Suppressor macrophage treated with lipopolysaccharide for 4 hours (primary cell): ENCODE measurements at places on chromosomes 5 and 9.

GRCh38 chr9:99825172-99826046, 3.7 kb downstream of the NR4A3 start:
- DNase-seq, result no peak

DNA sequence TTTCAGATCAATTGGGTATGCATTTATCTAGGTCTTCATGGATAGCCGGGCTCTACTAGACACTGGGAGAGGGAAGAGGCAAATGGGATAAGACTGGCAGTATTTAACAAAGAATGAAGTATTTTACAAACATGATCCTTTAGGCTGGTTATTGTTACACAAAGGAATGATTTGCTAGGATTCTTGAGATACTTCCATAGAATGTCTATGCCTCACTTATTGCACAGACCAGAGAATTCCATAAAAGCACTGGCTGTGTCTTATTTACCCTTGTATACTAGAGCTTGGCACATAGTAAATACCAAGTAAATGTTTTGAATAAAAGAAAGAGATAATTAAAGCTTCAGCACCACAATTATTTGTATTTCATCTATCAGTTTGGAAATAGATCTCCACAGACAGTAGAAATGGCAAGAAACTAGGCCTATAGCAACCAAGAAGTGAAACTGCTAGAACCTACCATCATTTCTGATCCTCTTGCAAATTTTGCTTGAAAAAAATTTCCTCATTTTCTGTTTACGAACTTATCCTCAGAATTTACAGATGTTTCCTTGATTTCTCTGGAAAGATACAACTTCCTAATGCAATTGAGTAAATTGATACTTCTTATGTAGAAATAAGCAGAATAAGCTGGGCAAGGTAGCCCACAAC, 3.8 kb downstream of the PDCD1LG2 start:
- peak; percentile 46 for DNase-seq

DNA sequence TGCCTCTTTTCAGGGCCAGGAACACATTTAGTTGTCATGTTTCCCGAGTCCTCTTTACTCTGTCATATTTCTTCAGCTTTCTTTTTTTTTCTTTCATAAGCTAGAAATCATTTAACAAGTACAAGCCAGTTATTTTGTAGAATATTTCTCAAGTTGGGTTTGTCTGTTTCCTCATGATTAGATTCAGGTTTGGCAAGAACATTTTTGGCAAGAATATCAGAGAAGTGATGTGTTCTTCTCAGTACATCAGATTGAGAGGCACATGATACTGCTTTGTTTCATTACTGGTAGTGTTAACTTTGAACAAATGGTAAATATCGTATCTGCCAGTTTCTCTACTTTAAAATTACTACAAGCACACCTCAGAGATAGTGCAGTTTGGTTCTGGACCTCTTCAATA, 45.1 kb downstream of the PCSK5 start:
- DNase-seq, result no peak

DNA sequence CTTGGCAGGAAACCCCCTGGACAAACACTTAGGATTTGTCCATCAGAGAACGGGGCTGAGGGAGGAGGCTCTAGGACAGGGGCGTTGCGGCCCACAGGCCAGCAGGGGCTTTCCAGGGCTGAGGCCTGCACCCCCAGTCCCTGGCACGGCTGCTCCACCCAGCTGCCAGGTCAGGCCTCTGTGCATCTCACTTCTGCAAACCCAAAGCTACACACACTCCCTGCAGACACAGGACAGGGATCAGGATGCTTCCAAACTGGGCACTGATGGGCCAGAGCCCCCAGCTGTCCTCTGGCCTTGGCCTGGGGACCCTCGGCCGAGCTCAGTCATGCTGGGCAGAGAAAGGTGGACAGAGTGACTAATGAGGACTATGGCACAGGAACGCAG, 106.2 kb upstream of the SARDH start:
- peak; percentile 29 for DNase-seq

DNA sequence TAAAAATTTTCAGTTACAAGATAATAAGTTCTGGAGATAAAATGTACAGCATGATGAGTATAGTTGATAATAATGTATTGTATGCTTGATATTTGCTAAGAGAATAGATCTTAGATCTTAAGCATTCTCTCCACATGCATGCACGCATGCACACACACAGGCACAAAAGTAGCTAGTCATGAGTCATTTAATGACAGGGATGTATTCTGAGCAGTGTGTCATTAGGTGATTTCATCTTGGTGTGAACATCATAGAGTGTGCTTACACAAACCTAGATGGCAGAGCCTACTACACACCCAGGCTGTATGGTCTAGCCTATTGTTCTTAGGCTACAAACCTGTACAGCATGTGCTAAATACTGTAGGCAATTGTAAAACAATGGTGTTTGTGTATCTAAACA, 124.2 kb downstream of the PTTG1 start:
- no peak for DNase-seq

DNA sequence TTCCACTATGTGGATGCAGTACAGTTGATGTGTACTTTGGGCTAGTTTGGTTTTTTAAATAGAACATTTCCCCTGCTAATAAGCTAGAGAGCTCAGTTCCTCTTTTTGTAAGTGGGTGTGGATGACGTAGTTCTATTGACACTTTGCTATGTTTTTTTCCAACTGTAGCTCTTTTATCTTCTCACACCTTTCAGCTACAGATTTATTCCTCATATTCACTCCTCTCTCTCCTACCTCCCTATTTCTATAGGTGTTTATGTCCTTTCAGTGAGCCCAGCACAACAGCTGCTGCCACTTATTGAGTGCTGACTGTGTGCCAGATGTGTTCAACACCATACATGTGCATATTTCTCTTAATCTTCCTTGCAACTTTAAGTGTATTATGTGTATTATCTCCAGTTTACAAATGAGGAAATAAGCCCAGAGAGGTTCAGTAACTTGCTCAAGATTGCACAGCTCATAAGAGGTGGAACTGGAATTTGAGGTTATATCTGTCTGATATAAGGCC, 215.7 kb downstream of the SEMA6A start:
- peak; percentile 64 for DNase-seq

GRCh38 chr9:90307167-90307833, 335.3 kb downstream of the DIRAS2 start:
- DNase-seq, result no peak

GRCh38 chr9:79662537-79662956, 90.8 kb downstream of the TLE4 start:
- no peak for DNase-seq

DNA sequence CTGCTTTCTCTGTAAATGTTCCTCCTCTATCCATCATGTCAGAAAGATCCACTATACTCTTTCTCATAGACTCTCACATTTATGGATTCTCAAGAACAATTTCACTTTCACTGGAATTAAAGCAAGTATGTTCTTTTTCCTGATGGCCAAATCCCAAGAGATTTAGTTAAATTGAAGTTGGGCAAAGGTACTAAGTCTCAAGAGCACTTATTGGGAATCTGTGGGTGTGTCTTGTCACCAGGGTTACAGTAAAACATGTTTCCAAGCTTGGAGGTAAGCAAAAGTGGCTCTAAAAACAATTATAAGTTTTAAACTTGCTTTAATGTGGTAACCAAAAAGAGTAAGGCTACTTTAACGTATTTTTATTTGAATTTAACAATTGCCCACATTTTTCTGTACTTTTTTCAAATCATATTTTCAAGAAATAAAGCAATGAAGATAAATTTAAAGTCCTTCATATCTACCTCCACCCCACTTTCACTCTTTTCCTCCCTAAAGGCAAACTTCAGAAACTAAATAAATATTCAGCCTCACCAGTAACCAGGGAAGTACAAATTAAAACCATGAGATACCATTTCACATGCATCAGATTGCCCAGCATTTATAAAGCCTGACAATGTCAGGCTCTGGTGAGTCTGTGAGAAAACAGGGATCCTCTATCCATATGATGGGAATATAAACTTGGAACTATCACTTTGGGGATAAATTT, 387.4 kb downstream of the CETN3 start:
- DNase-seq, result no peak

DNA sequence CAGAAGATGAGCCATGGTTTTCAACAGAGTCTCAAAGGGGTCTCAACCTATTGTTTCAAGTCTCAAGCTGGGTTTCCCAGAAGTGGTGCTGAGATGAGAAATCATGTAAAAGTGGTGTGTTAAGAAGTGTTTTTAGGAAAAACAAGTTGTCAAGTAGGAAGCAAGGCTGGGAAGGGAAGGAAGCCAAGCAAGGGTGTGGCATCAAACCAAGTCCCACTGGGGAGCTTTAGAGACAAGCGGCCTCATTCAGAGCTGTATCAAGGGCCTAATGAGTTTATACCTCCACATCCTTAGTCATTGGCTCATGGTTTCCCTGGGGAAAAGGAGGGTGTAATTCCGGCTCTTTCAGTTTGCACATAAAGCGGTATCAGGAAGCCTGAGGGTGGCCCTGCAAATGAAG, 26.4 kb upstream of the GABRB2 start:
- DNase-seq, result no peak

DNA sequence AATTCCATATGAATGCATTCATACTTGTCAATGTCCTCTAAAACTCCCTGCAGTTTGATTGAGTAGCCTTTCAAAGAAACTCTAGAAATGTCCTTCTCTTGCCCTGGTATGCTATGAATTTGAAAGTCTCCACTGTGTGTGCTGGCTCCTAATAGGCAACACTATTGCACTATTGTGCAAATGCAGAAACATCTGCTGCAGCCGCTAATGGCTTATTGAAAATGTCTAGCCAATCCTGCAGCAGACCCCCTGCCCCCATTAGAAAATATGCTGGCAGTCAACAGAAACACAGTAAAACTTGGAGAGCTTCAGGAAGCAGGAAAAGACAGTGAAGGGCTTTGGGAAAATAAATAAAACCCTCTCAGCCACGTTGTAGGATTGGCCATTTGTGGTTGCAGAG, 87.3 kb upstream of the GRAMD2B start:
- DNase-seq, result no peak

GRCh38 chr9:78004478-78005229, 27.0 kb downstream of the GNAQ start:
- no peak for DNase-seq

GRCh38 chr5:39223565-39224156, 4.3 kb upstream of the FYB1 start:
- peak; percentile 44 for DNase-seq

GRCh38 chr9:69273161-69273560, 51.9 kb upstream of the ENTREP1 start:
- no peak for DNase-seq

- peak; percentile 88 for DNase-seq
These were observed 40.2 kb upstream of the LPAR1 start for GRCh38 chr9:111078391-111079038.

DNA sequence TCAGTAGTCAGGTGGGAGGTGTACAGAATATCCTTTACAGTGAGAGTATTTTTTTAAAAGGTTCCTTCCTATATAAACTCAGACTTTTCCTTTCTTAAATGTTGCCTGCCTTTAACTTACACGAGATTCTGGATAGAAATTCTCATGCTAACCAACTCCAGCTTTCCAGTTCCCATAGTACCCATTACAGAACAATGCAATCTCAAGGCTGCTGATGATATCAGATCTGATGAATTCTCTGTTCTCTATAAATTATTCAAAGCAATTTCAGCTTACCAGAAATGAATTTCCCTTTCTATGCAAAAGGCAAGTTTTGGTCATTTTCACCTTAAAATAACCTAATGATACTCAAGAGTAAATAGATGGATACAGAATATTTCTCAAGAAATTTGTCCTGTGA, 90.3 kb downstream of the NUDT12 start:
- no peak for DNase-seq

DNA sequence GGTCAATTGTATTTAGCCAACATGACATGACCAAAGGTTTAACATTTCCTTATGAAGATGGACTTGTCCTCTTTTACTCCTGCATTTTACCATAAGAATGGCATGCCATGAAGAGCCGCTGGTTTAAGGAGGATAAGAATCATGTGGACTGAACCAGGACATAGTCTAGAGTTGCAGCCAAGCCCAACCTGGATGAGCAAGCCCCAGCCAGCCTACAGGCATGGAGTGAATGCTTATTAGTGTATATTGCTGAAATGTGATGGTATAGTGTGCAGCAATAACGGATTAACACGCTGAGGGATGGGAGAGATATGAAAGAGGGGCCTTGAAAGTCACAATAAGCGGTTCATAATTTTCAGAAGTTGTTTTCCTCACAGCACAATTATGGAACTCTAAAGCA, 523.2 kb downstream of the NTRK2 start:
- DNase-seq, result no peak

DNA sequence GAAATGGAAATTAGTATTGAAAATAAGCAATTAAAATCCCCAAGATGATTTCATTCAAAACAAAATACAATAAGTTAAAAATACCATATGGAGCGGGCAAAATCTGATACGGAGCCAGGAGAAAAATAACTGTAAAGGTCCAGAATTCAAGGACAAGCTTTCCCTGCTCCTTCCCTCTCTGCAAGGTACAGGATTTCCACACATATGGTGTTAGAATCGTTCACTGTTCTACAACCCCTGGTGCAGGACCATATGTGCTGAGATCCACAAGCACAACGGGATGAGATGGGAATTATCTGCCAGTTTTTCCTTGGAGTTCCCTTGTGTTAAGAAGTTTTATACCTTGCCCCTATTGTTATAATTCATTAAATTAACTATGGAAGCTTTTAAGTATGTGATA, 94.7 kb upstream of the DMAC1 start:
- DNase-seq, result no peak

DNA sequence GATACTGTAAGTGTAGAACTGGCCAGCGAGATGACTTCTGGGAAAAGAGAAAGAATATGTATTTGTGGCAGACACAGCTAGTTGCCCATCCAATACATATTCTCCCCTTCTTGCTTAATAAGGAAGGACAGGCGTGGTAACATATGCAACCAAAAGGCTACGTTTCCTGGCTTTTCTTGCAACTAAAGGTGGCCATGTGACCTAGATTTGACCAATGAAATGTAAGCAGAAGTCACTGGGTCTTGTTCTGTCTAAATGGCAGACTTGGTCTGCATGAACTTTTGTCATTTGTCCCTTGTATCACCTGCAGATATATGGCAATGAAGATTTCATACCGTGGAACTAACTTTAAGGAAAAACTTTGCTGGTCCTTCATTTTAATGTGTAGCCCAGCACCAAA, 183.8 kb downstream of the CDH12 start:
- DNase-seq, result no peak

DNA sequence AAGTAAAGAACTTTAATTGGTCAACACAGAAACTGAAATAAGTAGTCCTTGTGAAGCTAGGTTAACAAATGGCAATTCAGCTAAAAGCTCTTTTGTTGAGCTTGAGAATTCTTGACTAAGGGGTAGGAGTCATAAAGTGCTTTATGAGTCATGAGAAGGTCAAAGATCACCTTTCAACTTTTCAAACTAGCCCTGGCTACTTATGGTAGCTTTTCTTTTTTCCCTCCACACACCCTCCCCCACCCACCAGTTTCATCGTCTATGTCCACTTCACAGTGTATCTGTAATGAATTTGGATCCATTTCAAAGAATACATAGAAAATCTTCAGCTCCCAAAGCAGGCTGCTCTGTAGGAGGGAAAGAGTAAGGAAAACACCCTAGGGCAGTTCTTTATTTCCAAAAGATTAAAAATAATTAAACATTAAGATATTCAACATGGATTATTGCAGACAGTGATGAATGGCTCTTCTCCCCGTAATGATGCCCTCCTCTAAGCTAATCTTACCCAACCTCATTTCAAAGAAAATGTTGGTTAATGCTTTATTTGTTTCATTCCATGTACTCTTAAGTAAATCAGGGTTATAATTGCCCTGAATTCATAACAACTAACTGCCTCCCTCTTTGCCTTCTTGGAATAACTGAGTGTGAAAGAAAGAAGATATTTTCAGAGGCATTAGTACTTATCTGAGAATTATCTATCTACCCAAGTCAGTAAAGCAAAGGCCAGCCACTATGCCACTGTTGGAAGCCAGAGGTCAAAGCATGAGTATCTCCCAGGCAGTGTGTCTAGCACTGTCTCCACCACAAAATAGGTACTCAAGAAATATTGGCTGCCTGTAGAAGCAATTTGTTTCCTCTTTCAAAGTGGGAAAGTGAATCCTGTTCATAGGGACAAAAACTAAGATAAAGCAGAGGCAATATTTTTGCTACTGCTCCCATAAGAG, 290.6 kb downstream of the PIK3R1 start:
- no peak for DNase-seq
